ENCODE measurements at places on chromosomes 7 and 10.

- DNase-seq = no peak
These were observed 7.8 kb upstream of the TARP start for GRCh38 chr7:38281266-38281665.

DNA sequence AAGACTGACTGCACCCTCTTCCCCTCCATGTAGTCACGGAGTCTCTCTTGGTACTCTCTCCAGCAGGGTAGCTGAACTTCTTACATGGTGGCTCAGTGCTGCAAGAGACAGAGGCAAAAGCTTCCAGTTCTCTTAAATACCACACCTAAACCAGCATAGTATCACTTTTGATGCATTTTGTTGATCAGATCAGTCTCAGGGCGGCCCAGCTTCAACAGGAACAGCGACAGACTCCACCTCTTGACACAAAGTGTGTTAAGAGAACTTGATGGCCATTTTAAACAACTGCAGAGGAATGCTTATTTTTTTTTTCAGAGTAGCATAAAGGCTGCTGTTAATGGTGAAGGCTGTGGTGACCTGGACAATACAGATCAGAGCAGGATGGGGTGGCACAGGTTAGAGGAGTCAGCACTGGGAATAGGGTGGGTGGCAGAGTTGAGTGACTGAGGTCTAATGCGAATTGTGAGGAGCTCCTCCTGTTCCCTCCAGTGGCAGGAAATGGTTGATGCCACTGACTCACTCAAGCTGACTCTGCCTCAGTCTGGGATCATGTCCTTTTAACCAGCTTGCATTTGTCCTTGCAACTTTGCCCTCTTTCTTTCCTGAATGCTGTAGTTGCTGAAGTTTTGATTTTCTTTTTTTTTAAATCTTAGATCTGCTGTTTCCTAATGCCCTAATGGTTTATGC lies 17.3 kb downstream of the MGAM start:
- no peak for DNase-seq

DNA sequence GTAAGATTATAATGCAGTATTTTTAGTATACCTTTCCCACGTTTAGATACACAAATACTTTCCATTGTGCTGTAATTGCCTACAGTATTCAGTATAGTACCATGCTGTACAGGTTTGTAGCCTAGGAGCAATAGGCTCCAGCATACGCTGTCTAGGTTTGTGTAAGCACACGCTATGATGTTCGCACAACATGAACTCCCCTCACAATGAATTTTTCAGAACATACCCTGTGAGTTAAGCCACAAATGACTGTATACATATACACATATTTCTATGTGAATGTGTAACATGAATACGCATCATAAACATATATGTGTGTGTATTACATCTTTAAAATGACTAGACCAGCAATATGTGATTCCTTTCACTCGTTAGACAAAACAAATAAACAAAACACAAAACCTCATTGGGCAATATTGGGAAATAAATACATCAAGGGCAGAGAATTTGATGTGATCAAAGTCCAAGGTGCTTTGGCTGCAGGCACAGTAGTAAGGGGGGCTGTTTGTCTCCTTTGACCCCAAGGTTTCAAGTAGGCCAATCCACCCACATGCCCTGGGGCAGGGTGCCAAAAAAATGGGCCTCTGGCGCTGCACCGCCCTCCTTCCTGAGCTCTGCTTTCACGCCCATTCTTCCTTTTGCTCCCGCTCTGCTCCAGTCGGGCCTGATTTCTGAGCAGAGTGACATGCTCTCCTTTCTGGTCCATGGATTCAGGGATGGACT lies 33.9 kb downstream of the CHN2 start:
- DNase-seq = no peak

GRCh38 chr10:77673515-77674140 lies 36.0 kb upstream of the KCNMA1 start:
- DNase-seq = no peak

DNA sequence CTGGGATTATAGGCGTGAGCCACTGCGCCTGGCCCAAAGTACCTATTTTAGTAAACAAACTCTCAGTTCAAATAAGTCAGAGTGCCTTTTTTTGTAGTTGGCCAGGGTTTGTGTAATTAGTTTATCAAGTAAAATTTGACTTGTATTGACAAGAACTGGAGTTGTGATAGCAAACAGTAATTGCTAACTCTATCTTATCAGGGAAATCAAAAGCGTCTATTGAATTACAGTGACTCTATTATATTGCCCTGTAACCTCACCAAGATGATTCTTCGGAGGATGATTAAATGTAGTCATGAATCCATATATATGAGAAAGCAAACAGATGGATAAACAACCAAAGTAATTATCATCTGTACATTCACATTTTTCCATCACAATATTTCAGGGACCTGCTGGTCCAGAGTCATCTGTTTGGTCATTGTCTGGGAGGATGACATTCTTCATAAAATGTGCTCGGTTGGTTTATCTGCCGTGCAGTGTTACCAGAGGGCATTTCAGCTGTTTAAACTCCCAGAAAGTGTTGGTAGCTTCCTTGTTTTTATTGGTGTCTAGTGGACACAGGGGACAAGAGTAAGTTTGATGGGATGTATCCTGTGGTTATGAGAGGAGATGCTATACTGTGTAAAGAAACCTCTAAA lies 35.6 kb downstream of the DOCK1 start:
- DNase-seq = no peak

DNA sequence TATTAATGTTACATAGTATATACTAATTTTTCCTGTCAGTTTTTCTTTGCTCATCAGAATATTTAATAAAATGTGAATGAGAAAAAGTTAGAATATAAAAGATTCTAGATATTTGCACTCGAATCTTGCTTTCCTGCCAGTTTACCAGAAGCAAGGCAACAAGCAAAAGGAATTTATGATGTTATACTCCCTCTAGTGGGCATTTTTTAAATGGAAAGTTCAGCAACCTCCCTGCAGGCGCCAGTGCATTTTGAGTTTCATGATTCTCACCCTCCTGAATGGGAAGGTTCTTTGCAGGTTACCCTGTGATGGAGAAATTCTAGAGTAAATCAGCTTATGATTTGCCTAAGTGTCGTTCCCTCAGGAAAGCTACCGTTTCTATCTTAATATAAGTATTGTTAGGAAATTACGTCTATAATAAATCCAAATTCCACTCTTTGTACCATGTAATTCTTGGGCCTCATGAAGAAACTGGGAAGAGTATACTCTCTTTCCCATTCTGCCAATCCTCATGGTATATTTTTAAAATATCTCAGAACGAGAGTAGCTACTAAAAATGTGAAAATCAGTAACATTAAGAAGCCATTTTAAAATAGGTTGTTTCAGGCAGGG lies 350.0 kb downstream of the CRPPA start:
- DNase-seq = no peak

DNA sequence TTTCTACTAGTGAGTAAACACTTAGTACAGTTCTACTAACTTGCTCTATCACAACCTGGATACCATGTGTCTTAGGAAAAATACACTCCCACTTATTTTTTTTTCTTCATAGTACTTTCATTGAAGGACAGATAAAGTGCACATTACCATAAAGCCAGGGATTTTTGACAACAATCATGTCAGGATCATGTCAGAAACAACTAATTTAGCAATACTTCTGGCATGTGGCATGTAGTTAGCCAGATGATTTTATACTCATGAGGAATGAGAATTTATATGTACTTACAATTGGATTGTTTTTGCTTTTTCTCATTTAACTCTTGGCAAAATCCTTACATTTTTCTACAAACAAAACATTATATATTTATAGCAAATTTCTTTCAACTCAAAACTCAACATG lies 630.7 kb upstream of the GRM3 start:
- no peak for DNase-seq

- no peak for DNase-seq
These were observed 30.3 kb upstream of the CCSER2 start for GRCh38 chr10:84298057-84298456.

DNA sequence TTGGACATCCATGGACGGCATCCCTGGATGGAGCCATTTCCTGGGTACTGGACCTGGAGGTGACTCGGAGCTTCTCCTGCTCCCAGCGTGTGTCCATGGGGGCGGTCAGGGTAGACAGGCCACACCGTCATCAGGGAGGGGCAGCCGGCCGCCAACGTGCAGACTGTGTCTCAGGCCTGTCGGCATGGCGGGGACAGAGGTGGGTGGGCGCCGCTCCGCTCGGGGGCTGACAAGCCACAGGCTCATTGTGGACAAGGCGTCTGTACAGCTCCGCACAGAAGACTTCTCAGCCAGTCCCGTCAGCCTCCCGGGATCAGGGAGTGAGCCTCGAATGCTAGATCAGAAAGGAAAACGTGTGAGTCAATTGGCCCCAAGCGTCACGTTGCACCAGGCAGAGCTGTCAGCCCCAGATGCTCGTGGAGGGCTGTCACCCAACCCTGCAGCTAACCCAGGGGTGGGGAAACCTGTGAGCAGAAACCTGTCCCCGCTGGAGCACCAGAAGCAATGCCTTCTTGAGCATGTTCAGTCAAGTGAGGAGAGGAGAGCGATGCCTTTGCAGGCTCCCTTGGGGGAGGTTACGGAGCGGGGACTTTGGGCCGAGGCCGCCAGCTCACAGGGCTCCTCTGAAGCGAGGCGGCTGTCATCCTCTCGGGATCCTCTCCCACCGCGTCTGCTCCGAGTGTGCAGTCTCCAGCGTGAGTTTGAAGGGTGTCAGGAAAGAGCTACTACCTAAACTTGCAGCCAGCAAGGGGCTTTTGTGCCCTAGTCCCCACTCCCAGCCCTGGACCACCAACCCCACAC lies 16.0 kb upstream of the DPYSL4 start:
- DNase-seq = no peak

- DNase-seq = no peak
These were observed 3.8 kb downstream of the NKX2-3 start for GRCh38 chr10:99536338-99537085.

- no peak for DNase-seq
These were observed 31.1 kb downstream of the CRTAC1 start for GRCh38 chr10:97999066-97999922.

DNA sequence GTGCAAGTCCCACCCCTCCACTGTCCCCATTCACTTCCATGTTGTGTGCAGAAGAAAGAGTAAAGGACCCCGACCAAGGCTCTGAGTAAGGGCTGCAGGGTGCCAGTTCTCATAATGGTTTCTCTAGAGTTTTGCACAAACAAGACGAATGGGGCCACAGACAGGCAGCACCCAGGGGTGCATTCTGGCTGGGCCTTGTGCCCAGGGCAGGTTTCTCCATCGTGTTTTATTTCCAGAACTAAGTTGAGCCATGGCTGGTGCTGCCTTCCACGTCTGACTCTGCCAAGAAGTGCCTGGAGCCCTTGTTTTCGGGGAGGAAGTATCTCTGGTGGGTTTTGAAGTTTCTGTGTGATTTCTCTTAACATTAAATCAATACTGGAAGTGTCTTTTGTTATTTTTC lies 95.0 kb upstream of the SDK1 start:
- no peak for DNase-seq

DNA sequence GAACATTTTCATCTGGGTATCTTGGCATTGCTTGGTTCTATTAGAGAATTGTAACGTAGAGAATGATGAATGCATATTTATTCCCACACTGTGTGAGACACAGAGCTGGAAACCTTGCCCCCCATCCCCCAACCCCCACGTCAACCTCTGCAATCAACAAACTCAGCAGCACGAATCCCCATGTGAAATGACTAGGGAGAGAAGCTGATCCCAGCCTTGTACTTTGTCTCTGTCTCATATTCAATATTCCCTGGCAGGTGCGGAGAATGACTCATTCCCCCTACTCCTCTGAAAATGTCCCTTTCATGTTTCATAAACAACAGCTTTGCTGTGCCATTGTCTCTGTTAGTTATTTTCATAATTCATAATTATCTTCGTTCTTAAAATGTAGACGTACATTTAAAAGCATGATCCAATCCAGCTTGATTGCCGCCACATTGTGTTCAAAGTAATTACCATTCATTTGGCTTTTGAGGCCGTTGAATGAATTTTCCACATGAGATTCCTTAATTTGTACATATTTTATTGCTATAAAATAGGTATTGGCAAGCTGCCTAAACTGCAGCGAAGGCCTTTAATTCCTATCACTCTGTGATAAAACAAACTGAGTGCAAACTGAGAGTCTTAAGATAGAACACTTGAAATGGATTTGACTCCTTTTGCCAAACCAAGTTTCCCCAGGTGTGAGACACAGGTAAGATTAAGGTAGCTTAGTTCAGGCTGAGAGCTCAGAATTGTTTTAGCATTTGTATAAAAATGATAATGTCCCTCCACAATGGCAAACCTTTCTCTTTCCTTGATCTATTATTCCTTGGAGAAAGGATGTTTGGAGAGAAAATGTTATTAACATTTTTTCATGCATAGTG lies 920.2 kb downstream of the TYW1 start:
- DNase-seq = no peak

DNA sequence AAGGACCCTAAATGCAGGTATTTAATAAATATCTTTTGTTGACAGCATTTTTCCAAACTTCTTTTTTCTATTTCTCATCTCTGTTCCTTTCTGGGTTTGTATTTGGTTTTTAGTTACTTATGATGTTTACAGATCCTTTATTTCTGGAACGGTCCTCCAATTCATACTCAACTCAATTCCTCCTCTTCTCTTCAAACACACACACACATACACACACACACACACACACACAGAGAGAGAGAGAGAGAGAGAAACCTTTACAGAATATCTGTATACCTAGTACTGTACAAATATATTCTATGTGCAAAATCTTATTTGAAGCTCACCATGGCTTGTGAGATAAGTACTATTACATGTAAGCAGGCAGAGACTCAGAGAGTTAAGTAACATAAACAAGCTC lies 21.6 kb upstream of the GOT1 start:
- DNase-seq = no peak

DNA sequence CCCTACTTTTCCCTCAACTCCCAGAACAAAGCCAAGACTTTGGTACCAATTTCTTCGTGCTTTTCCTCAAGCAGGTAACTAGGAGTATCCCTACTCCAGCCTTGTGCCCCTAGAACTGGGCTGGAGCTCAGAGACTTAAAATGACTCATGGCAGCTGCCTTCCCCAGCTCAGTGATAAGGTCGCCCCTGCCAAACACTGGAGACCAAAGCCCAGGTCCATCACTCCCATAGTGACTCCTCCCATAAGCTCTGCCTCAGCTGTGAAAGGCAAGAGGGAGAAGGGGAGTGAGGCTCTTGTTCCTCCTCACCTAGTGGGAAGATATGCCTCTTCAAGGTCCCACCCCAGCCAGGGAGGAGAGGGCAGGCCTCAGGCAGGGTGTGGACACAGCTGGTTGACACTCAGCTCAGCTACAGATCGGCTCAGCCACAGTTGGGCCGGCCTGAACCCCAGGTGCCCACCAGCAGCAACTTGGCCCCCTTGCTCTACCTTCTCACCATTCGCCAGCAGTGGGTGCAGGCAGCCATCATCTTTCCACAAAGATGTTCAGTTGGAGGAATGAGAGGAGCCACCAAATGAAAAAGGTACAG lies 13.8 kb upstream of the CYREN start:
- DNase-seq = no peak

DNA sequence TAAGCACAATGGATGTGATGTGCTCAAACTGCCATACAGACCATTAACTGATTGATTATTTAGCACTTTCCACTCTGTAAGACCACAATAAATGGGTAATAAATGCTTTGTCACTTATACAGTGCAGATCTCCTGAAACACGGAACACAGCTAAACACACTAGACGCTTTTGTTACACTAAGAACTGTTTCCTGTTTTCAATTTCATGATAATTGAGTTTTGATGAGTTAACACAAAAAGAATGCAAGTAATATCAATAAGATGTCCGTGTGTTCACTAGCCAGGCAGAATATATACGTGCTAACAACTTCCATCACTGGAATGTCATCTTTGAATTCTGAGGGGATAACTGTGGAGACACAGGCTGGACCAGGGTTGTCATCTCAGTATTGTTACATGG lies 178.8 kb downstream of the SKAP2 start:
- no peak for DNase-seq

- DNase-seq = no peak
These were observed 543.1 kb downstream of the CNTNAP2 start for GRCh38 chr7:146659732-146660131.

GRCh38 chr10:25177754-25178135 lies 2.9 kb downstream of the GPR158 start:
- DNase-seq = no peak

Measured in pulmonary artery endothelial cell (primary cell).